ENCODE measurements at places on chromosomes 5 and 9.

GRCh38 chr5:175698401-175699115, 40.7 kb downstream of the HRH2 start:
- DNase-seq: no peak

GRCh38 chr5:4271193-4271592, 675.6 kb downstream of the IRX1 start:
- DNase-seq: no peak

- no peak for DNase-seq
Measured at GRCh38 chr5:1118738-1119137, 6.9 kb upstream of the SLC12A7 start.

DNA sequence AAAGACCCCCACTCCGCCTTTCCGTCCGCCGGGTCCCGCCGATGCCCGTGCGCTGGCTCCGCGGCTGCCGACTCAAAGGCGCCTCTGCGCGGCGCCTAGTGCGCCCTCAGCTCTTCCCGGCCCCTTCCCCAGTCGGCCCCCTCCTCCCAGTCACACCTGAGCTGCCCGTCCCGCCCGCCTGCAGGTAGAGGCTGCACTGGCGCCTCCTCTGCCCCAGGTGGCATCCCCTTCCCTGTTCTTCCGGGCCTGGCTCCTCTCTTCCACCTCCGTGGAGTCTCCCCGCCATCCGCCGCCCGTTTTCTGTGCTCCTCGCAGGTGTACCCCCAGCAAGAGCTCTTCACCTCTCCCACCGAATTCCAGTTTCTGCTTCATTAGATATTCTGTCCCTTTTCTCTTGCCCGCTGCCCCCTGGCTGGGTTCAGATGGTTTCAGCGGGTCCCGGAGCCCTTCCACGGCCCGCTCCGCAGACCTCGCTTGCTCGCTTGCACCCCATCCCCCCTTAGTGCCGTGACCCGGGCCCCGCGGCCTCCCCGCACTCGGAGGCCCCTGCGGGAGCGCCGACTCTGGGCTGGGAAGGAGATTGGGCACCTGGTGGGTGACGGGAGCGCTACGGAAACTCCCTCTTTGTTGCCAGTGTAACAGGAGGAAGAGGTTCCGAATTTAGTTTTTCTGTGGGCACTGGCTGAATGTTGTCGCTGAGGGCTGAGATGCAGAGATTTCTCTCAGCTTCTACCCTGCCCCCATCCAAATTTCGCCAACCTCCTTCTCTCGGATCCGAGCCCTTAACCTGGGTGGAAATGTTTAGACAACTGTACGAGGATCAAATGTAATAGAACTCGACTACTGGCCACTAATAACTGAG, 809 bp downstream of the SLC44A1 start:
- peak; percentile 64 for DNase-seq

- DNase-seq: no peak
Measured at GRCh38 chr5:375921-376798, 54.6 kb downstream of the AHRR start.

GRCh38 chr9:90974643-90975245, 173.1 kb downstream of the SYK start:
- no peak for DNase-seq

DNA sequence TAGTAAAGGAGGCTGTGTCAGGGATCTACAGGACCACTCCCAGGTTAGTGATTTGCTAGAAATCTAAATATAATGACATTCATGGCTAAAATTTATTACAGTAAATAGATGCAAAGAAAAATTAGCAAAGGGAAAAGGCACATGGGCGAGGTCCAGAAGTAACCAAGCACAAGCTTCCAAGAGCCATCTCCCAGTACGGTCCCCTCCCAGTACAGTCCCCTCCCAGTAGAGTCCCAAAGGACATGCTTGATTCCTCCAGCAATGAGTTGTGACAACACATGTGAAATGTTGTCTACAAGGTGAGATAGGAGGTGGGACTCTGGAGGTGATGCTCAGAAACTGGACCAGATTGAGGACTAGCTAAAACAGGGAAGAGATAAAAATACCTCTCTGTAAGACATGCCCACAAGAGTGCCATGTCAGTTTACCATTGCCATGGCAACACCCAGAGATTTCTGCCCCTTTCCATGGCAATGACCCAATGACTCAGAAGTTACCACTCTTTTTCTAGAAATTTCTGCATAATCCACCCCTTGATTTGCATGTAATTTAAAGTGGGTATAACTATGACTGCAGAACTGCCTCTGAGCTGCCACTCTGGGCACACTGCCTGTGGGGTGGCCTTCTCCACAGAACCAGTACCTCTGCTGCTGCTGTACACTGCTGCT, 27.9 kb upstream of the CEMIP2 start:
- no peak for DNase-seq

DNA sequence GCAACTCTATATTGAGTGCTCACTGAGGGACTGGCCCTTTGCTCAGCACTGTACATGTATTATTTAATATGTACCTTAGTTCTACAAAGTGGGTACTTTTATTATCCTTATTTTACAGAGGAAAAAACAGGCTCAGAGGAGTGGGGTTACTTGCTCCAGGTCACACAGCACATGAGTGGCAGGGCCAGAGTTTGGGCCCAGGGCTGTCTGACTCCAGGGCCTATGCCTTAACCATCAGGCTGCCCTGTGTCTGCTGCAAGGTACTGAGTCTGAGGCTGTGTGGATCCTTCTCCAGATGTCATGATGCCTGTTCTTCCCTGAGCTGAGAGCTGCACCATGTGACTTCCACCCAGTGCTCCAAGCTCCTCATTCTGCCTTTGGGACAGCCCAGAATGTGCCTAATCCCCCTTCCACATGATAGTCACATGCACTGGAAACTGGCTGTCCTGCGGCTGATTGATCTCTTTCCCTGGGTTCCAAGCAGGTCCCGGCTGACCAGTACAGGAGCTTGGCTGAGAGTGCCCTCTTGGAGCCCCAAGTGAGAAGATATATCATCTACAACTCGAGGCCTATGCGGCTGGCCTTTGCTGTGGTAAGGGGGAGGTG, 15.4 kb downstream of the TMEM268 start:
- DNase-seq: no peak

DNA sequence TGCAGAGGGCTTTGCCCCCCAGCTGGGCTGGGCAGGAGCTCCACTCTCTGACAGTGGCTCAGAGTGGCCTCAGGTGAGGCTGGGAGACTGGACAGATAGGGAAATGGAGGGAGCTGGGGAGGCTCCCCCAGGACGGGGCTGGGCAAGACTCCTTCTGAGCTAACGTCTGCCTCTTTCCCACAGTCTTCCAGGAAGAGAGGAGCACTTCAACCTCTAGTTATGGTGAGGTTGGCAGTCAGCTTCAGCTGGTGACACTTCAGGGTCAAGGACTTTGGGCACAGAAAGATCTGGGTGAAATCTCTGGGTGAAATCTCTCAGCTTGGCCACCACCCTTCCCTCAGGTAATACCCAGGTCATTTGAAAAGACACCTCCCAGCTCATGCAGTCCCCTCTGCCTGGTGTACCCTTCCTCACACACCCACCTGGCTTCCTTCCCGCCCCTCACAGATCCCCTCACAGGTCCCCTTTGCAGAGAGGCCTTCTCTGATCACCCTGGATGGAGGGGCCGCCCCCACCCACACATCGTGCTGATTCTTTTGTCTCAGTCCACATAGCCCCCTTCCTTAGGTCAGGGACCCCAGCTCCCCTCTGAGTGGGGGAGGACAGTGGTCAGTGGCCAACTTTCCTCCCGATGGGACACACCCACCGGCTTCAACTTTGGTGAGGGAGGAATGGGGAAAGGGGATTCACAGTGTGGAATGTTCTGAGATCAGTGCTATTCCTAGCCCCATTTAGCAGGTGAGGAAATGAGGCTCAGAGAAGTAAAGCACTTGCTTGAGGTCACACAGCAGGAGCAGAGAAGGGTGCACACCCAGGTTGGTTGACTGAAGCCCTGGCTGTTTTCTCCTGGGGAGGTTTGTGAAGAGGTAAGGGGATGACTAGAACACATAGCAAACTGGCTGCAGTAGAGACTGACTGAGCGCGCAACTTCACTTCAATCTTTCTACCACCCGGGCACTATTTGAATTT, 15.8 kb upstream of the NEURL1B start:
- no peak for DNase-seq

- DNase-seq: no peak
Measured at GRCh38 chr9:89869793-89870580, 265.2 kb downstream of the GADD45G start.

GRCh38 chr5:159678657-159679392, 237.5 kb upstream of the ADRA1B start:
- DNase-seq: no peak

- DNase-seq: no peak
Measured at GRCh38 chr9:77794985-77795384, 146.9 kb upstream of the GNA14 start.

- no peak for DNase-seq
Measured at GRCh38 chr5:44389090-44389822, at the start of gene FGF10. TSS of gene FGF10 (minus strand) at chr5:44389420. CDS start at chr5:44388682, 738 bp downstream.
